Kidney (tissue), 22 donors: ENCODE measurements at places on chromosomes 7 and 10. TPM values are rescaled to one million over a fixed set of nuclear protein-coding genes. Genes with fewer than 3 reads are reported as not detected.

DNA sequence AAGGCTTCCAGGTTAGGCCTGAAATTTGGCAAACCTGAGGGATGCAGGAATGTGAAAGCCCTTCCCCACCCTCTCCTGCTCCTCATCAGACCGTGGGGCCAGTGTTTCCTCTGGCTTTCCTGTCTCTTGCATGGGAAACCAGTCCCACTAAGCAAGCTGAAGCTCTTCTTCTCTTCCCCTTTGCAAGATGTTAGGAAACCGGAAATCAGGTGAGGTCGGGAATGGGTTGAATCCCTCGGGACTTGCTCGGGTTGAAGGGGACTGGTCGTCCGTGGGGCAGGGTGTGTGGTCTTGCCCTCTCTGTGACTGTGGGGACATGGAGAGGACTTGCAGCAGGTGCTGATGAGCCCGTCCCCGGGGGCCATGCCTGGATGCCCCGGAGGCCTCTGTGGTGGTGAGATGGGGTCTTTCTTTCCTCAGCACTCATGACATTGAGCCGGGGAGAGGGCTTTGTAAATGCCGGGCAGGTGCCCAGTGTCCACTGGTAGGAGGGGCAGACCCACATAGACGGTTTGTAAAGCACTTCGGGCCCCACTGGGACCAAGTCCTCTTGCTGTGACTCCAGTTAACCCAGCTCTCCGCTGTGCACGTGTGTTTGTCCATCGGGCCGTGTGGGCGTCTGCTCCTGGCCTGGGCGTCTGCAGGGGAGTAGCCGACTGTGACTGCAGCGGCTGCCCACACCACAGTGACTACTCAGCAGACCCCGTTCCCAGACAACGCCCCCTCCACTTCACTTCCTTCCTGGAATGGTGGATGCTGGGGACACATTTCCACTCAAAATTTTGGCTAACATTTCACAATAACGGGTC, 373.9 kb downstream of the GLRX3 start:
- no peak for DNase-seq

ANKRD22 gene
- polyA plus RNA-seq = 6.5 TPM

DNA sequence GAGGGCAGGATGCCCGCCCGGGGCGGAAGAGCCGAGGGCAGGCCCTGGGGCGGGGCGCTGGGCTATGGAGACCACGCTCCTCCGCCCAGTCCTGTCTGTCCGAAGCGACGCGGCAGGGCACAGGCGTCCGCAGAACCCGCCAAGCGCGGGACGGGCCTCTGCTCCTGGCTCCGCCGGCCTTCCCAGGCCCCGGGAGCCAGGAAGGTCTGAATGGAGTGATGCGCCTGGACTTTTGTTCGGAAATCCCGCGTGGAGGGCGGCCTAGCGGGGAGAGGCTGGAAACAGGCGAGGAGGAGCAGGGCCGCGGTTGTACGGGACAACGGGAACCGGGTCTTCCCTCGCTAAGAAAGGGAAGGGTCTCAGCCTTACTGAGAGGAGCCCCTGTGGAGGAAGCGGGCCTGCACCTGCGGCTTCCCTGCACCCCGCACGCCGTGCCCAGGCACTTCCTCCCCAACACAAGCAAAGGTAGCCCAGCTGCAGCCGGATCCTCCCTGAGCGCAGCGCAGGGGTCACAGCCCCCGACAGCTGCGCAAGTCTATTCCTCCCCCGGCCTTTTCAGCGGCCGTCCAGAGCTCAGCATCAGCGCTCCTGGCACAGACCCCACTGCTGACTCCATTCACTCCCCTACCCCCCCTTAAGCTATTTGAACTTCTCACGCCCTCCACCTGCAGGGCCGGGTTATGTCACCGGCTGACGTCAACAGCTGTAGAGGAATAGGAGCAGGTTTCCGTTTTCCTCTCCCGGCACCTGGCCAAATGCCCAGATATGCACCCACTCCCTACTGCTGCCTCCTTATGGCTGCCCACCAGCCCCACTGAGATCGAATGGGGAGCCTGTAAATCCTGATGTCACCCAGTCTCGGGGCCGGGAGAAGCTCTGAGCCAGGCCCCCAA, 143.2 kb upstream of the RET start:
- DNase-seq = no peak

DNA sequence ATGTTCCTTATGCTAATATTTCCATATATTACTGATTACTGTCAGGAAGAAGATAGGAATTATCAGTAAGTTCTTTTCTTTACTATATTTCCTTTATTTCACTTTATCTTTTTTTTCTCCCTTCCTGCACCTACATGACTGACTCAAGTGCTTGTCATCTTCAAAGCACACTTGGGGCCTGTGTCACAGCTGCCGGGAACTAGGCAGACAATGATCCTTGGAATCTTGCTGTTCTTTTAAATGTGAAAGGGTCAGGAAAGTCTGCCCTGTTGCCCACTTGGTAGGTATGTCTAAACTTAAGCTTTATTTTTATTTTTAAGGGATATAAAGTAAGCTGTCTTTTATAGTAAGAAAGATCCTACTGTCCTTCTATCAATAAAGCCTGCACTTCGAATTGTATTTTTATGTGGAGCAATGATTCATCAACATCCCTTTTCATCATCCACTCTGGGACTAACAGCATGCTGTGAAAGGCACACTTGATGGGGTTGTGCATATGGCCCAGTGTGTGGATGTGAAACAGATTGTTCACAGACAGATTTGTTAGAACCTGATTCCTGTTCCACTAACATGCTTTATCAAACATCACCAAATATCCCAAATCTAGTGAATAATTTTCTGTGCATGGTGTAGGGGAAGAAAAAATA, 556.9 kb downstream of the DNAJB9 start:
- no peak for DNase-seq

DNA sequence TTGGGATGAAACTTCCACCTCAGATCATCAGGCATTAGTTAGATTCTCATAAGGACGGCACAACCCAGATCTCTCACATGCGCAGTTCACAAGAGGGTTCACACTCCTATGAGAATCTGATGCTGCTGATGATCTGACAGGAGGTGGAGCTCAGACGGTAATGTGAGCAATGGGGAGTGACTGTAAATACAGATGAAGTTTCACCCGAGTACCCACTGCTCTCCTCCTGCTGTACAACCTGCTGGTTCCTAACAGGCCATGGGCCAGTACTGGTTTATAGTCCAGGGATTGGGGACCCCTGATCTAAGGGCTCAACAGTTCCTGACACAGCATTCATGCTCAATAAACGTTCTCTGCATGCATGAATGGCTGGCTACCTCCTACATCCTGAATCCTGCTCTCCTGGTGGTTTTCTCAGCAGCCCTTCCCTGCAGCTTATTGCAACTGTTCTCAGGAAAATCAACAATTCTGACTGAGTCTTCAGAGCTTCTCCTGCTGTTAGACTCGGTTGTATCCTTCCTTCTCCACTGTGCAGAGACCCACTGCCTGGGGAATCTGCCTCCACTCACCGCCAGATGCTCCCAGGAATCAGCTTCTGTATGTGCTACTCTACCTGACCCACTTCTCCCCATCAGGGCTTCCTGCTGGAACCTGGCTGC, 17.4 kb downstream of the PDE6C start:
- DNase-seq = peak; percentile 54

DNA sequence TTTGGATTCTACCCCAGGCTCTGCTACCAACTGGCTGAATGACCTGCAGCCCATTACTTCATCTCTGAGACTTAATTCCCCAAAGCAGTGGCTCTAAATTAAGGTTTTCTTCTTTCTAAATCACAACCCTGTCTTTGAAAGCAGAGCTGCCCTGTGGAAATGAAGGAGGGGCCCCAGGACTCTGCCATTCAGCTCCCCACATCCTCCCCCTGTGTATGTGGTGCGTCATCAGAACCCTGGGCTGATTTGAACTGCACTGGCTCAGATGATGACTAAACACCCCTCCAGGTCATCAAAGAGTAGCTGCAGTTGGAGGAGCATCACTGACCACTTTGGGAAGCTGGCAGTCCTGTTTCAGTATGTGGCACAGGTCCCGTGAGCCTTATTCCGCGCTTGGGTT, 46.6 kb downstream of the BPGM start:
- DNase-seq = no peak

STRIP2 gene
- polyA plus RNA-seq = 9.0 TPM

DNA sequence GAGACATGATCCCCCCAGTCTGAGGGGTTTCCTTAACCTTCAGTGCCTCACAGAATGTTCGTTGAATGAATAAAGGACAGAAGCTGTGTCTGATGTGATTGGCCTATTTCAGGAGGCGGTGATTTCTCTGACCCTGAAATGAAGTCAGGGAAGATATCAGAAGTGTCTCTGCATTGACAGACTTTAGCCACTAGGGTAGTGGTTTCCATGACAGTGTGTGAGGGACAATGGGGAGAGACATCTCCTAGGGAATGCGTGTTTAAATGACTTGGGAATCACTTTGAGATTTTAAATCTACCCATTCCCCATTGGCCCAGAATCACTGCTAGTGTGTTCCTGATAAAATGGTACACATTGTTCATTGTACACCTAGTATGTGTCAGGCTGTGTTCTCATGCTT, 132.0 kb downstream of the CFAP58 start:
- no peak for DNase-seq

DNA sequence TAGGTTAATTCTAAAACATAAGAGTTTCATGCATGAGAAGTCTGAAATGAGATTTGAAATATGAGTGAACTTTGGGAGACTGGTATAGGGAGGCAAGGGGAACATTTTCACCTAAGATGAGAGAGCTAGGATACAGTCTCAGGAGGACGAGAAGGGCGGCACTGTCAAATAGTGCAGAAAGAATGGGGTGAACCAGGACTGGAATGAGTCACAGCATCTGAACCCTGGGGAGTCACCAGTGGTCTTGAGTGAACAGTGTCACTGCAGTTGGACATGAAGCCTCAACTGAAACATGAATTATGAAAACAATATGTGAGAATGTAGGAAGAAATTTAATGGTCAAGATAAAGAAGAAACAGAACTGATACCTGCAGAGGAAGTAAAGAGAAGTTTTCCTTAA, 33.8 kb downstream of the GNG11 start:
- no peak for DNase-seq

- peak; percentile 90 for DNase-seq
These were observed 8.5 kb upstream of the C10orf105 start for GRCh38 chr10:71727738-71728737.
